Activated T-helper 1 cell treated with anti-CD3 and anti-CD28 coated beads, Interleukin-12 subunit alpha, Interleukin-12 subunit beta, Interleukin-2, Interleukin-4 antibody, amounts not matched to agents 30 ng/mL and 10 ng/mL and 1 ng/mL, durations not matched to agents 14 hours and 24 hours and 36 hours (primary cell): ENCODE measurements at places on chromosomes 13 and 19.

DNA sequence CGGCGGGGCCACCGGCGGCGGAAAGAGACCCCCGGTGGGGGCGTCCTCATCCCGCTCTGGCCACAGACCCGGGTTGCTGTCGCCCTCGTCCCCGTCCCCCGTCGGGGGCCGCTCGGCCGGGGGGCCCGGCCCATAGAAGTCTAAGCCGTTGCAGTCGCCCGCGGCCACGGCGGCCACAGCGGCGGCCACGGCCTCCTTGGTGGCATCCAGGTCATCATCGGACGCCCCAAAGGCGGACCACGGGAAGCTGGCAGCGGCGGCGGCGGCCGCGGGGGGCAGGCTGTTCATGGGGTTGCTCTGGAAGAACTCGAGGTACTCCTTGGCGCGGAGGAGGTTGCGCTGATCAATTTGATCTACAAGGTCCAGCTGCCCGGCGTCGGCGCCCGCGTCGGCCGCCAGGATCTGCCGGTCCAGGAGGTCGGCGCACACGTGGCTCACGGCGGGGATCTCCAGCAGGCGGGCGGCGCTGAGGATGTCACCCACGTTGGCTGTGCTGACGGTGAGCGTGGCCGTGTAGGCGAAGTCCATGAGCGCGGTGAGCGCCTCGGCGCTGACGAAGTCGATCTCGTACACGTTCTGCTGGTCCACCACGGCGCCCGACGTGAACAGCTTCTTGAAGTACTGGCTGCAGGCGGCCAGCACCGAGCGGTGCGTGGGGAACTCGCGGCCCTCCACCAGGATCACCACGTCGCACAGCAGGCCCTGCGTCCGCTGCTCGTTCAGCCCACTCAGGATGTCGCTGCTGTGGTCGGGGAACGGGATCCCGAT, 12.1 kb downstream of the ZBTB7A start:
- H3K4me3 ChIP-seq = no peak overlapping the region
- no peak overlapping the region for H3K27ac ChIP-seq
- no peaks in the 10 kb centered on the region for H3K27me3 ChIP-seq
- H3K4me1 ChIP-seq = peaks cover 23% of the 10 kb centered on the region
- peaks cover 34% of the 10 kb centered on the region for H3K36me3 ChIP-seq
- no peak for DNase-seq

DNA sequence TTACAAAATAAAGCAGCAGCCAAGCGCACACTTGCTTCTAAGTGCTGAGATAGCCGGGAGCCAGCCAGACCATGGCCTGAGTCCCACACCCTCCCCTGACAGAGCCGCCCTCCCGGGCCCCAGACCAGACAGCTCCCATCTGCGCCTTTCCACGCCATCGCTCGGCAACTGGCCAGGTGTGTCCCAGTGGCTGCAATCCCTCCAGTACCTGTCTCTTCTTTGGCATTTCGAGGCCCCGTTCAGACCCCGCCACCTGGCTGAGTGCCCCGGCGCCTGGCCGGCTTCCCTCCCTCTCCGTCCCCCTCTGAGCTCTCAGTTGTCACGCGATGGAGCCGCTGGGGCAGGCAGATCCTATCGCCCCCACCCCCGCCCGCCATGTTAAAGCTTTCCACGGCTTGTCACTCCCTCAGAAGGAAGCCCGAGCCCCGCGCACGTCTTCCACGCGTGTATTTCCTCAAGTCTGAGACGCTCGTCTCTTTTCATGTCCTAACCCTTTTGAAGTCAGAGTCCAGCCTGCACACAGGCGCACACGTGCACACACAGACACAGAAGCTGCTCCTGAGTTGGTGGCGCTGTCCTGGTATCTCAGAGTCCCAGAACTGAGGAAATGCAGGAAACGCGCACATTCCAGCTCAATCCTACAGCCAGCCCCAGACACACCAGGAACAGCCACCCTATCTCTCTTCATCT, 7.9 kb downstream of the MLLT1 start:
- H3K36me3 ChIP-seq = peaks cover 18% of the 10 kb centered on the region
- DNase-seq = no peak

DNA sequence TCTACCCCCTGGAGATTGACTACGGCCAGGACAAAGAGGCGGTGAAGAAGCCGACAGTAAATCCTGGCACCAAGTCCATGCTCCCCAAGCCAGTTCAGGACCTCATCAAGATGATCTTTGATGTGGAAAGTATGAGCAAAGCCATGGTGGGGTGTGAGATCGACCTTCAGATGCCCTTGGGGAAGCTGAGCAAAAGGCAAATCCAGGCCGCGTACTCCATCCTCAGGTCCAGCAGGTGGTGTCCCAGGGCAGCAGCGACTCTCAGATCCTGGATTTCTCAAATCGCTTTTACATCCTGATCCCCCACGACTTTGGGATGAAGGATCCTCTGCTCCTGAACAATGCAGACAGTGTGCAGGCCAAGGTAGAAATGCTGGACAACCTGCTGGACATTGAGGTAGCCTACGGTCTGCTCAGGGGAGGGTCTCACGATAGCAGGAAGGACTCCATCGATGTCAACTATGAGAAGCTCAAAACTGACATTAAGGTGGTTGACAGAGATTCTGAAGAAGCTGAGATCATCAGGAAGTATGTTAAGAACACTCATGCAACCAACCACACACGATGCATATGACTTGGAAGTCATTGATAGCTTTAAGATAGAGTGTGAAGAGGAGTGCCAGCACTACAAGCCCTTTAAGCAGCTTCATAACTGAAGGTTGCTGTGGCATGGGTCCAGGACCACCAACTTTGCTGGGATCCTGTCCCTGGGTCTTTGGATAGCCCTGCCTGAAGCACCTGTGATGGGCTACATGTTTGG, 24.0 kb upstream of the ANKRD10 start:
- H3K27ac ChIP-seq = no peak overlapping the region
- H3K36me3 ChIP-seq = peaks cover 6% of the 10 kb centered on the region
- H3K27me3 ChIP-seq = peaks cover 3% of the 10 kb centered on the region
- H3K4me3 ChIP-seq = no peak overlapping the region

DNA sequence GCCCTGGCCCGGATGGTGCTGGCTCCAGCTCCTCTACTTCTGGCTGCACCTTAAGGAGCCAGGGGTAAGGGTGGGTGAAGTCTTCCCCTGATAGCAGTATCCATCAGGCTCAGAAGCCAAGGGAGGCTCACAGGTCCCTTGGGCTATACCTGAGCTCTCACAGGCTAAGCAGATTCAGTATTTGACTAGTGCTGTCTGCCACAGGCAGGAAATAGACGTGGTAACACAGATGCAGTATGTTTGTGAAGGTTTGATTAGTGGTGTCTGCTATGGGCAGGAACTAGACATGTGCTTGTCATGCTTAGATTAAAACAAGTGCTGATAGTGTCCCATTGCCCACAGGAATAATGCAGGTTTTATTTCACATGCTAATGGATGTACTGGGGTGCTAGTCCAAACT, 4.0 kb downstream of the SYT5 start:
- no peak overlapping the region for H3K4me3 ChIP-seq
- peaks cover 53% of the 10 kb centered on the region for H3K27me3 ChIP-seq
- H3K27ac ChIP-seq = no peak overlapping the region
- no peaks in the 10 kb centered on the region for H3K36me3 ChIP-seq
- H3K4me1 ChIP-seq = peaks cover 20% of the 10 kb centered on the region

GRCh38 chr19:5123646-5124045, 154.7 kb downstream of the KDM4B start:
- H3K27ac ChIP-seq = no peak overlapping the region
- DNase-seq = no peak
- H3K36me3 ChIP-seq = peaks cover 6% of the 10 kb centered on the region
- H3K4me3 ChIP-seq = no peak overlapping the region

DNA sequence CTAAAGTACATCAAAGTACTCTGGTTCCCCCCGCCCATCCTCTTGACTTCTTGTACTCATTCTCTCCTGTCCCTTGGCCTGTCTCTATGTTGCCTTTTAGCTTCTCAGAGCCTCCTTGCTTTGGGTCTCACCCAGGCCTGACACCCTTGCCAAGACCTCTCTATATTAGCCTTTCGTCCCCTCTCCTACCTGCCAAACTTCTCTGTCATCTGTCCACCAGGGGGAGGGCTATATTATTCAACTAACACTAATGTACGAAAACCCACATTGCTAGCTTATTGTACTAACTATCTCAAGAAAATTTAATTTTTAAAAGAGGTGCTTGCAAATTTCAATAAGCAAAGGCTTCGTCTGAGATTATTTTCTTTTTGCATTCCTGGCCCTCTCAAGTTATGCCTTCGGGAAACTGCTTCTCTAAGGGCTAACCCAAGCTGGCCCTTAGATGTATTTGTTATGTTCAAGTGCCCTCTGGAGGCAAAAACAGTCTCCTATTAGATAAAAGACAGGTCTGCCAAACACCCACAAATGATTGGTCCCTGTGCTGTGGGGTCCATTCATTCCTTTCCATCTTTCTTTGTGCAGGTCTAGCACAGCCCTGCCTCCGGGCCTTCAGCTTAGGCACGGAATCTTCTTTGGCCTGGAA, 6.3 kb upstream of the MRPS31 start:
- no peaks in the 10 kb centered on the region for H3K27me3 ChIP-seq
- H3K4me3 ChIP-seq = peak overlapping the region; percentile 76
- DNase-seq = peak; percentile 28
- no peaks in the 10 kb centered on the region for H3K36me3 ChIP-seq

GRCh38 chr19:46946611-46947238, 72.9 kb upstream of the NPAS1 start:
- DNase-seq = no peak
- no peaks in the 10 kb centered on the region for H3K27me3 ChIP-seq
- no peak overlapping the region for H3K27ac ChIP-seq
- peaks cover 12% of the 10 kb centered on the region for H3K36me3 ChIP-seq
- no peak overlapping the region for H3K4me3 ChIP-seq

- H3K36me3 ChIP-seq = no peaks in the 10 kb centered on the region
- peaks cover 8% of the 10 kb centered on the region for H3K27me3 ChIP-seq
- no peaks in the 10 kb centered on the region for H3K4me1 ChIP-seq
- no peak for DNase-seq
Observed at GRCh38 chr13:113576597-113576996, 8.0 kb upstream of the TFDP1 start.

DNA sequence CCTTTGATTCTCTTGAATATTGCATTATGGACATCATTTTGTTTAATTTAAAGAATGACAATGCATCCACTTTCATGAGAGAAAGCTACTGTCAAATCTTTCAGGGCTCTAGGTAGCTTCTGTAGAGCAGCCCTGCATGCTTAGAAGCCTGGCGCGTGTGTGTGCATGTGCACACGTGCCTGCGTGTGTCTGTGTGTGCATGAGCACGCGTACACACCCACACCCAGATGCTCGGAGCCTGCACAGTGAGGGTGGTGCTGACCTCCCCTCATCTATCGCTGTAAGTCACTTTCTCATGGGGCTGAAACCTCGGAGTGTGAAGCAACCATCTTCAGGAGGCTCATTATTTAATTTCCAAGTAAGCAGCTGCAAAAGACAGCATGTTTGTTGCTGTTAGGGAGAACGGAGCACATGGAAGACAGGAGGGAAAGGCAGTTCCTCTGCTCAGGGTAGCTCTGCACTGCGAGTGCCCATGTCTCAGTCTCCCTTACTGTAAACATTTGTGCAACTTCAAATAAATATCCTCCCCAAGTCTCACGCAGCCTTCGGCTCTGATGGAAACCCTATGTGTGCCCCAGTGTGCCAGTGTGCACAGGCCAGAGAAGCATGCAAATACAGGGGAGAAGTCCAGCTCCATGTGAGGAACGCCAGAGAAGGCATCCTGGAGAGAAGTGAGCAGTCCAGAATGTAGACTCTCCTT, 22.8 kb downstream of the TSHZ3 start:
- no peaks in the 10 kb centered on the region for H3K36me3 ChIP-seq
- no peaks in the 10 kb centered on the region for H3K4me1 ChIP-seq
- no peak overlapping the region for H3K27ac ChIP-seq
- DNase-seq = no peak
- H3K4me3 ChIP-seq = no peak overlapping the region
- H3K27me3 ChIP-seq = no peaks in the 10 kb centered on the region
